ENCODE measurements at places on chromosomes 2 and 18.

GRCh38 chr2:131519466-131519865 is 8.2 kb upstream of the CCDC74A start:
- no peak for DNase-seq

GRCh38 chr18:79410731-79411613 is 15.2 kb downstream of the NFATC1 start:
- DNase-seq = no peak

GRCh38 chr2:217795706-217796465 is 206.9 kb downstream of the TNS1 start:
- no peak for DNase-seq

- peak; percentile 82 for DNase-seq
Observed at GRCh38 chr2:32135409-32135808, 30.3 kb upstream of the SLC30A6 start.

GRCh38 chr2:98543214-98543613 is 65.1 kb downstream of the COA5 start:
- DNase-seq = no peak

DNA sequence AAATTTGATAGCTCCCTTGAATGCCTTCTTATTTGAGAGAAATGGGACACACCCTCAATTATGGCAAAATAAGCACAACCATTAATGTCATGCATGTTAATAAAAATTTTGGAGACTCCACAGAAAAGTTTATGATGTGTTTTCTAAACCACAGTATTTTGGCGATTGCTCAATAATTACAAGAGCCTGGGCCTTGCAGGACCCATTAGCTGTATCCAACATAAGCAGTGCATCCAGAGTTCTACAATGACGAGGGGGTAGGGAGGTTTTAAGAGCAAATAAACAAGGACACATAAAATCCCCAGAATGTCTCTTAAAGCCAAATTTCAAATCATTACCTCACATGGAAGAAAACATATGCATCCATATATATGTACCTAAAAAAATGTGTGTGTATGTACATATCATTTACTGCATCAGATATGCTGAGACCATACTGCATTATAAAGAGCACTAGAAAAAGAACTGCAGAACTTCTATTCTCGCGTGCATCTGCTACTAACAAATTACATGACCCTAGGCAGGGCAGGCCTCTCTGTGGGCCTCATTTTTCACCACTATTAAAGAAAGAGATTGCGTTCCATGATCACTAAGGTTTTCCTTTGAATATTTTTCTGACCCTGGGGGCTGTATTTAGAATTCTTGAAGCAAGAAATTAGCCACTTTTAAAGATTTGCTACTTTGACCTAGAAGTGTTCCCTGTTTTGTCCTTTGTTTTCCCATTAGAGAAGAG is 38.0 kb downstream of the CMPK2 start:
- DNase-seq = no peak

GRCh38 chr2:241774419-241775222 is 2.0 kb upstream of the GAL3ST2 start:
- DNase-seq = peak; percentile 74

GRCh38 chr18:37321582-37322491 is 243.8 kb downstream of the CELF4 start:
- DNase-seq = no peak

Measured in astrocyte of the spinal cord (primary cell).